SK-N-SH treated with all-trans-retinoic acid at 6 μM for 48 hours (cell line): ENCODE measurements at places on chromosomes 4 and X.
A peak's percentile ranks its signal among the peaks of the same experiment; 100 is the strongest.

- ATAC-seq: no peak
Measured at GRCh38 chr4:31984872-31985271, 1264.7 kb downstream of the PCDH7 start.

DNA sequence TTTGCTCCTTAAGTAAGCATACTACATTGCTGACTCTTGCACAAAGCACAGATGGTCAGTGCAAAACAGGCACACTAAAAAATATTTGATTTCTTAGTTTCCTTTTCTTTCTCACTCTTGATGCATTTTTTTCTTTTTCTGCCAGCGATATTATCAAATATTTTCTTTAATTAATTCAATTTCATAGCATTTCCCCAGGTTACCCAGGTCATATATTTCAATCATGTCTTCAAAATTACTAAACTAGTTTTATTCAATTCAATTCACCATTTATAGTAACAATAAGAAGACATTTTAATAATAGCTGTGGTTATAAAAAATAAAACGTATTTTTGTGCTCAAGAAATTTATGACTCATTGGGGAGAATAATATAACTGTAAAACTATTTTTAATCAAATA lies 421.2 kb downstream of the GASK1B start:
- ATAC-seq: no peak

- ATAC-seq: no peak
Measured at GRCh38 chrX:28205126-28205525, 223.9 kb upstream of the DCAF8L1 start.

- ATAC-seq: peak; percentile 53
Measured at GRCh38 chr4:15691346-15692135, 9.9 kb downstream of the FAM200B start.

- ATAC-seq: no peak
Measured at GRCh38 chr4:5471691-5472090, 236.7 kb downstream of the EVC2 start.

DNA sequence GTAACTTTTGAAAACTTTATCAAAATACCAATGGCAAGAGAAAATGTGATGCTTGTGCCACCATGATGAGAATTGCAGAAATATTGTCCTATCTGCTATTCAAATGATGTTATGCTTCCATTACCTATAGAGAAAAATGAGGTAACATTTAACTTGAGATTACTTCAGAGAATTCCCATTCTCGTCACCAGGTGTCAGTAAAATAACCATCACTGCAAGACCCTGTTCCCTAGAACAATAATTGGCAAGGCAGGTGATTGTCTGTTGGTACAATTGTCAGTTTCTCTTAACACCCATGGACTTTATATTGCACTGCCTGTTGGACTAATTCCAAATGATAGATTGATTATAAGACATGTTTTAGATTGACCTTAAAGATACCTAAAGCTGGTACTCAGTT lies 179.9 kb downstream of the GABRG1 start:
- ATAC-seq: no peak

GRCh38 chr4:94715726-94716125 lies 42.0 kb upstream of the BMPR1B start:
- ATAC-seq: no peak

- no peak for ATAC-seq
Measured at GRCh38 chrX:46841346-46841745, 4.5 kb downstream of the RP2 start.

- ATAC-seq: no peak
Measured at GRCh38 chr4:111664308-111664945, 480.8 kb upstream of the FAM241A start.
